ENCODE measurements at places on chromosomes 16 and 17.

GRCh38 chr17:59462385-59462784 is 103.0 kb upstream of the DHX40 start:
- DNase-seq: no peak

GRCh38 chr16:20242568-20243255 is 84.6 kb downstream of the GP2 start:
- no peak for DNase-seq

- DNase-seq: no peak
Measured at GRCh38 chr16:64629622-64630021, 492.2 kb downstream of the CDH11 start.

GRCh38 chr17:58082870-58083490 is at the start of gene DYNLL2:
Gene DYNLL2 (plus strand): TSS chr17:58083419. CDS start chr17:58087091, 3,672 bp downstream.
- peak; percentile 89 for DNase-seq

DNA sequence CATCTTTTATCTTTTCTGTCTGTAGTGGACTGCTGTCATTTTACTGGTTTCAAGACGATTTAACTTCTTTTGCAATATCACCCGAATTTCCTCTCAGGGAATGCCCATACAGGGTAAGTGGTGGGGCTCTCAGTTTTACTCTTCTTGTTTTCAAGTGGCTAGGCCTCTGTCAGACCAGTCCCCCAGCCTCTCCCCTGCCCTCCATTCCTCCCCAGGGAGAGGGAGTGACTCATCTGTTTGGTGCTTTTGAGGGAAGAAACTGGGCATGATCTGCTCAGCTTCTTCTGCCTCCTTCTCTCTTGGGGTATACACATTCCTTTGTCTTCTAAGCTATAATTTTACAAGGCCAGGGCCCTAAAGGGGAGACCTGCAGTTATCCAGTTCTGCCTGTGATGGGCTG is 332.0 kb downstream of the CBLN1 start:
- DNase-seq: no peak
